Fibroblast of skin of right quadriceps (primary cell): ENCODE measurements at places on chromosomes 2 and 18.

DNA sequence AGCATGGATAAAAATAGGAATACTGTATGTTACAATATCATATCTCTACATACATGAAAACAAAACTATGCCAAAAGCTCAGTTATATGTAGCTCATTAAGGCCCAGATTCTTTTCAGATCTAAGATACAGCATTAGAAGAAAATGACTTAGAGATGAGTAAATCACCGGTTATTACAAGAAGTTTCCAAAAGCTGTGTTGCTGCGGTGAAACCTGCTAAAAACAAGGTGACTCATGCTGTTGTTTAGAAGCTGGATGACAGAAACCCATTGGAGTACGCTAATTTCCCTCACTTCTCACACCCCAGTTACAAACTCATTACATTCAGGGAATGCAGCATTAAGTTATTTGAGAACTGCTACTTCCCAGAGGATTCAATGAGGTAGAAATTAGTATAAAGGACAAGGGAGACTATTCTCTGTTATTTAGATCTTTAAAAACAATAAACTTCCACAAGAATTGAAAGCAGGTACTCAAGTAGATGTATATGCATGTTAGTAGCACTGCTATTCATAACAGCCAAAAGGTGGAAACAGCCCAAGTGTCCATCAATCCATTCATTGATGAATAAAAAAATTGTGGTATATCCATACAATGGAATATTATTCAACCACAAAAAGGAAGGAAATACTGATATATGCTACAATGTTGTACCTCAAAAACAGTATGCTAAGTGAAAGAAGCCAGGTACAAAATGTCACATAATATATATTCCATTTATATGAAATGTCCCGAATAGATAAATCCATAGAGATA is 32.6 kb downstream of the RBKS start:
- peak; percentile 78 for DNase-seq

GRCh38 chr2:191512874-191513273 is 165.1 kb upstream of the NABP1 start:
- no peak for DNase-seq

- peak; percentile 1 for DNase-seq
Measured at GRCh38 chr2:82641598-82642180, 1817.4 kb downstream of the SUCLG1 start.

GRCh38 chr2:53787614-53788289 is 908 bp downstream of the ERLEC1 start:
- DNase-seq = peak; percentile 8

GRCh38 chr2:8265476-8266226 is 416.2 kb upstream of the ID2 start:
- no peak for DNase-seq

GRCh38 chr18:79965119-79965902 is 868 bp downstream of the HSBP1L1 start:
- peak; percentile 80 for DNase-seq

DNA sequence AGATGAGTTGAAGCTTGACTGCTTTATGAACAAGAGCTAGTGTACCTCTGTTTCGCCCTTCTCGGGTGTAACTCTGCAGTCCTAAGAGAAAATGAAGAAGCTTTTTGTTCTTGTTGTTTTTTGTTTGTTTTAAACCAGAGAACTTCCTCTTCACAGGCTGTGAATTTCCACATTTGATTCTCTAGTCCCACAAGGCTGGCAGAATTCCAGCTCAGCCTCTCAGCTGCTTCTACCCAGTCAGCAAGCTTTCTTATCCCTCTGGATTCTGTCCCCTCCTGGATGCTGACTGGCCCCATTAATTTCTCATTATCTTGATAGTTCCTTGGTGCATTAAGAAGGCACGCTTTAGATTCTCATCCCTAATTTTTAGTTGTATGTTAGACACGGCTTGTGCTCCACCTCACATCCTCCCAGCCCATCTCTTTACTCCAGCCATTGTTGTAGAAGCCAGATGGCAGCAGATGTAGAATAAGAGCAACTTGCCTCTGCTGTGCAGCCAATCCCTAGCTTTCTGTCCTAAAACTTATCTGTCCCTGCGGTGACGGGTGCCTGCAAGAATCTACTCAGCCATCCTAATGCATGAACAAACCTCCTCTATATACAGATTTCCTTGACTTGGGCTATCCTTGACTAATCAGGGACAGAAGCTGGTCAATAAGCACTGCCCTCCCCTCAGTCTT is 12.3 kb upstream of the RESP18 start:
- DNase-seq = peak; percentile 15

DNA sequence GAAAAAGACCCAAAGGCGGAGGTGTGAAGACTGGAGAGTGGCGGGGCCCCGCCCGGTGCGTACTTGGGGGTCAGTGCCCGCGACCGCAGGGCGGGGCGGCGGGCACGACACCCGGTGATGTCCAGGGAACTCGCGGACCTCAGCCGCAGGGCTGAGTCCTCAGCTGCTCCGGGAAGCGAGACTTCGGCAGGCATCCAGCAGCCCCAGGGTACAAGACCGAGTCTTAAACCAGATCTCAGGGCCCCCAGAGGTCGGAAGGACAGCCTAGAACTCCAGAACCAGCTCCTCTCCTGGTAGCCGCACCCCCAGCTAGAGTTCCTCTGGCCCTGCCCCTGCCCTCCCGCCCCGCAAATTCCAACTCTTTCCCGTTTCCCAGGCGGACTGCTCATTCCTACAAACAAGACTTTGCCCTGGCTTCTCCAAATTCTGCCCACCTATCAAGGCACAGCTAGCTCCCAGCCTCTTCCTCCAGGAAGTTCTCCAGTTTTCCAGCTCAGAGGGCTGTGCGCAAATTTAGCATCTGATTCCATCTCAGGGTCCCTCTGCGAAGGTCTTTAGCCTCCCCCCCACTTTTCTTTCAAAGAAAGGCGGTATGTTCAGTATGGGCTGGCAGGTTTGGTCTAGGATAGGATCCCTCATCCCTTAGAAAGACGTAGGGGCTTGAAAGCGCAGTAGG is 26.0 kb upstream of the NOTO start:
- peak; percentile 13 for DNase-seq

GRCh38 chr2:45114221-45114955 is 105.1 kb upstream of the SIX2 start:
- DNase-seq = no peak

GRCh38 chr18:58871514-58872420 is 7.1 kb downstream of the ZNF532 start:
- DNase-seq = no peak

GRCh38 chr18:13425357-13426091 is 207.0 kb downstream of the LDLRAD4 start:
- no peak for DNase-seq

DNA sequence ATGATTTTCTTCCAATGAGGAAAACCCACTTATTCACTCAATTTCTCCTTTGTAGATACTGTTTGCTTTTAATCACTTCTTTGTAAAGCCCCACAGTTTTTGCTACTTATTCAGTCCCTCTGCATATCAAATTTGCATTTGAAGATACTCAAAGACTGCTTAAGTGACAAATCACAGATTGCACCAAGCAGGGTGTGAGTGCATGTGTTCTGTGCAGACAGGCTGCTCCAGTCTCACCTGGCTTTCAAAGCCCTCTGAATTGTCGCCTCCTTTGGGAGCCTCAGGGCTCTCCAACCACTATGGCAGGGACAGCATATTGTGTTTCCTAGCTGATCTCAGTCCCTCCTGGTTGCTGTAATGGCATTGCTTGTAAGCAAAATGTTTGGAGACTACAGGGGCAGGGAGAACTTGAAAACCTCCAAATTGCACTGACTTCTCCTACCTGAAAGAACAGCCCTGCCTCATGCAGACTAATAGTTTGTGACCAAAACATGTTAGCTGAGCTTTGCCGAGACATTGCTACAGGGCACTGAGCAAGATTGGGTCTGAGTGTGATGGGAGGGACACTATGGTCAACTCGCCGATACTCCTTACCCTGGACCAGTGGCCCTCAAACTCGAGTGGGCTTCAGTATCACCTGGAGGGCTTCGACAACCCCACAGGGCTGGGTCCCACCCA is 96.8 kb downstream of the POLE4 start:
- DNase-seq = no peak

DNA sequence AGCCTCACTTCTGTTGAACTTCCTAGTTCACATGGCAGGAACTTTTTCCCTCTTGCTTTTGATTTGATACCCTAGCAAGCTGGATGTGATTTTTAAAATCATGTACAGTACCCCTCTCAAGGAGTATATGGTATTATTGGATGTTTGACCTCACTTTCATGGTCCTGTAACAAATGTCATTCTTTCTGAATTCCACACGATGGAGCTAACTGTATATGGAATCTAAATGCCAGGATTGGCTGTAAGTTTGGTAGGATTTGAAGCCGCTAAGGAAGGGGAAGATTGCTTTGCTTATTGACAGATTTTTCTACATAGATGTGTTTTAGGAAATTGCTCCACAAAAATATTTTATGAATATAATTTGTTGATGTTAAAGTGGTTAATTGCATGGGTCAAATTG is 18.3 kb downstream of the MAIP1 start:
- DNase-seq = peak; percentile 58

DNA sequence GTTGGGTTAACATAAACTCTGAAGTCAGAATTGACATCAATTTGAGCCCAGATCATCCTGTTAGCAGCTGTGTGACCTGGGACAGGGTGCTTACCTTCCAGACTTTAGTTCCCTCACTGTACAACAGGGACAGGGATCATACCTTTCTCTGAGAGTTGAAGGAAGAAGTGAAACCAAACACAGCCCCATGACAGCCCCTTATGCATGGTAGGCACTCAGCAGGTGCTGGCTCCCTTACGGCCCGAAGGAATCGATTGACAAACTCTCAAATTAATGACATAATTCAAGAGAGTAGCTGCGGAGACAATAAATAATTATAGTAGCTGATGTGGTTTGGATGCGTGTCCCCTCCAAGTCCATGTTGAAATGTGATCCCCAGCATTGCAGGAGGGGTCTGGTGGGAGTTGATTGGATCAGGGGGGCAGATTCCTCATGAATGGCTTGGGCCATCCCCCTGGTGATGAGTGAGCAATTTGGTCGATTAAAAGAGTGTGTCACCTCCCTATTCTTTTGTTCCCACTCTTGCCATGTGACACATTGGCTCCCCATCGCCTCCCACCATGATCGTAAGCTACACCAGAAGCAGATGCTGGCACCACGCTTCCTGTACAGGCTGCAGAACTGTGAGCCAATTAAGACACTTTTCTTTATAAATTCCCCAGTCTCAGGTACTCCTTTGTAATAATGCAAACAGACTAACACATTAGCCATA is 72.4 kb downstream of the ODC1 start:
- no peak for DNase-seq

GRCh38 chr2:63632382-63632781 is 43.6 kb downstream of the MDH1 start:
- no peak for DNase-seq

GRCh38 chr2:144495227-144496091 is 24.5 kb downstream of the ZEB2 start:
- DNase-seq = no peak

- peak; percentile 48 for DNase-seq
Measured at GRCh38 chr2:186256540-186256939, 229.5 kb upstream of the ZC3H15 start.

DNA sequence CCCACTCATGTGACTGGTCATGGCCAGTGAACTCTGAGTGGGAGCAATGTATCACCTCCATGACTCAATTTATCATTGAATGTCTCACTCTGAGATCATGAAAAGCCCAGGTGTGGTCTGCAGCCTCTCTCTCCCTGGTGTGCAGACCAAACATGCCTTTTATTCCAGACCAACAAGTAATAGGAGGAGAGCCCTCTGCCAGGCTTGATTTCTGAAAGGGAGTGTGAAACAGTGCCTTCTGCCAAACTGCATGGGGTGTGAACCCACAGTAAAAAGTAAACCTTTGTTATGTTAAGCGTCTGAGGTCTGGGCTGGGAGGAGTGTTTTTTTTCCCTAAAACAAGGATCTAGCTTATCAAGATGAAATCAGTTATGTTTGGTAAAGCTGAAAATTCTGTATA is 601.2 kb downstream of the ADCYAP1 start:
- no peak for DNase-seq

DNA sequence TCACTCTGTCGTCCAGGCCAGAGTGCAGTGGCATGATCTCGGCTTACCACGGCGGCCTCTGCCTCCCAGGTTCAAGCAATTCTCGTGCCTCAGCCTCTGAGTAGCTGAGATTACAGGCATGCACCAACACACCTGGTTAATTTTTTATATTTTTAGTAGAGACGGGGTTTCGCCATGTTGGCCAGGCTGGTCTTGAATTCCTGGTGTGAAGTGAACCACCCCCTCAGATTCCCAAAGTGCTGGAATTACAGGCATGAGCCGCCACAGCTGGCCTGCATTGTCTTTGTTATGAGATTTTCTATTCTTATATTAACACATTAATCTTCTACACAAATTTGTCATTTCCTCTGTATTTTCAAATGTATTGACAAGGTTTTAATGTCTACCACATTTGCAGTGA is 75.2 kb downstream of the SEPTIN10 start:
- no peak for DNase-seq

DNA sequence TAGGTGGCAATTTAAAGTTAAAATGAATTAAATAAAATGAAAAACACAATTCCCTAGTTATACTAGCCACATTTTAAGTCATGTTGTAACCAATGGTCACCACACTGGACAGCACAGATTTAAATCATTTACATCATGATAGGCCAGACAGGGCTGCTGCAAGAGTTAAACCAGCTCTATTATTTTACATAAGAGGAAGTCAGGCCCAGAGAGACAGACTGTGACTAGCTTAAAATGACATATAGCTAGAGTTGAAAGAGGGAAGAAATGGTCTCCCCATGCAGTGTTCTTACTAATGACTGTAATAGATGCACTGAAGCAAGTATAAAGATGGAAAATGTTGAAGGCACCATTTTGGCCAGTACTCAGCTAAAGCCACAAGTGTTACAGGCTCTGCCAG is 69.6 kb downstream of the SLC66A3 start:
- no peak for DNase-seq

- no peak for DNase-seq
Measured at GRCh38 chr18:37162551-37162950, 333.6 kb downstream of the KIAA1328 start.

DNA sequence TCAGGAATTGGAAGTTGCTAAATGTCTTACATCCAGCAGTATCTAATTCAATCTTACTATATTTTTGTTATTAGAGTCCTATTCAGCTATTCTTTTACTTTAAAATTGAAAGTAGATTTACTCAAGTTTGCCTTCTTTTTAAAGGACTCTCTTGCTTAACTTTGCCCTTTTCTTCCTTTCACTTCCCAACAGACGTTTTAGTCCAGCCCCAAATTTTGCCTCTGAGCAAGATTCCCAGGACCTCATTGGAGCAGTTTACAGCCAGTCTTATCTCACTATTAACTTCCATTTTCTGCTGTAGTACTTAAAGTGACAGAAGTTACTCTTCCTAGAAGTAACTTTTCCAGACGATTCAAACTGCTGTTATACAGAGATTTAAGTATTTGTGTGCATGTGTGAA is 1.7 kb upstream of the PRKD3 start:
- DNase-seq = peak; percentile 73

- DNase-seq = no peak
Measured at GRCh38 chr2:140775411-140775810, 1355.4 kb downstream of the LRP1B start.

- DNase-seq = peak; percentile 31
Measured at GRCh38 chr2:172380436-172381274, 46.7 kb upstream of the ITGA6 start.
